ENCODE measurements at places on chromosomes 4 and X. TPM values are rescaled to one million over a fixed set of nuclear protein-coding genes. Genes with fewer than 3 reads are reported as not detected.

DNA sequence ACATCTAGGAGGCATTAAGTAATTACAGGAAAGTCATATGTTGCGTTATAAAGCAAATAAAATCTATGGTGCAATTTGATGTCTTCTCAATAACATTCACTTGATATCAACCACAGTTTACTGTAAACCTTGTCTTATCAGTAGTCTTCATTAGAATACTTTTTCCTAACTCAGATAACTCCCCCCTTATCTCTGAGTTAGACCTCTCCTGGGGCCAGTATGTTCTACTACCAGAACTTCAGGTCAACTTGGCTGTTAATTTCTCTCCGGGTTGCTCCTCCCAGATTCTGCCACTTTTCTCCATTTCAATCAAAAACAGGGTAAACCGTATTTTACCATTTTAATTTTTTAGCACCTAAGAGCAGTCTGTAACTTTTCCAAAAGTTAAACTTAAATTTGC is 50.0 kb downstream of the KDR start:
- no peak for DNase-seq

- no peak for DNase-seq
These were observed 8.2 kb downstream of the FREM3 start for GRCh38 chr4:143692241-143692640.

Gene PCDH18
- 157 TPM for polyA plus RNA-seq

Gene SOWAHB
- 0.38 TPM for polyA plus RNA-seq
